Hematopoietic multipotent progenitor cell treated with erythropoietin and hydrocortisone succinate and interleukin-3 and kit ligand, for 8 days (in vitro differentiated cells): ENCODE measurements at places on chromosomes 12 and 14.

- DNase-seq: no peak
Observed at GRCh38 chr14:79972230-79972629, 239.1 kb downstream of the DIO2 start.

- DNase-seq: no peak
Observed at GRCh38 chr14:59317798-59318505, 129.5 kb downstream of the DAAM1 start.

DNA sequence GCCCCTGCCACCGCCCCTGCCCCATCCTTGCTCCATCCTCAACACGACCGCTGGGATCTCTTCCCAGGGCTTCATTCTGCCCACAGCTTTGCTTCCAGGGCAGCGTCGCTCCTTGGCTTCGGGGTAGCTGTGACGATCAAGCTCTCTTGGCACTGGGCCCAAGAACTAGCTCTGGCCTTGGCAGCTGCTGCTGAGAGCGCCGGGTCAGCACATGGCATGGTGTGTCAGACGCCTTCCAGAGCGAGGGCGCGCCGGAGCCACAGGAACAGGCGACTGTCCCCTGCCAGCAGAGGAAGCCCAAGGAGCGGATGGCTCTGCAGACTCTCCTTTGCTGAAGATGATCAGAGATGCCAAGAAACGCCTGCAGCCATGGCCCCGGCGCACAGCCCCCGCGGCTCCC lies 15.9 kb downstream of the RAB35 start:
- DNase-seq: no peak

DNA sequence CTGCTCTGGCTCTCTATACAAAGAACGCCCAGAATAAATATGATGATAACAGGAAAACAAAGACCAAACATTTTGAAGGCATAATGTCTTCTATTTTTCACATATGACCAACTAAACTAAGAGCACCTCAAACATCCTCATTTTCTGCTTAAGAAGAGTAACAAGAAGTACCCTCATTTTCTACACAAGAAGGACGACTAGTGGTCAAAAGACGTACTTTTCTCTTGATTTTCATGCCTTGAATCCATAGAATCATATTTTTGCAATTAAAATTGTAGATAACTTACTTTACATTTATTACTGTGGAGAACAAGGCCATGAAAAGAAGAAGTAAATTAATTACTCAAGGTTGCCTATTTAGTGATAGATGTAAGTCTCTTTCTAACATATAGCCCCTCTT lies 358.6 kb downstream of the DUSP6 start:
- peak; percentile 38 for DNase-seq

DNA sequence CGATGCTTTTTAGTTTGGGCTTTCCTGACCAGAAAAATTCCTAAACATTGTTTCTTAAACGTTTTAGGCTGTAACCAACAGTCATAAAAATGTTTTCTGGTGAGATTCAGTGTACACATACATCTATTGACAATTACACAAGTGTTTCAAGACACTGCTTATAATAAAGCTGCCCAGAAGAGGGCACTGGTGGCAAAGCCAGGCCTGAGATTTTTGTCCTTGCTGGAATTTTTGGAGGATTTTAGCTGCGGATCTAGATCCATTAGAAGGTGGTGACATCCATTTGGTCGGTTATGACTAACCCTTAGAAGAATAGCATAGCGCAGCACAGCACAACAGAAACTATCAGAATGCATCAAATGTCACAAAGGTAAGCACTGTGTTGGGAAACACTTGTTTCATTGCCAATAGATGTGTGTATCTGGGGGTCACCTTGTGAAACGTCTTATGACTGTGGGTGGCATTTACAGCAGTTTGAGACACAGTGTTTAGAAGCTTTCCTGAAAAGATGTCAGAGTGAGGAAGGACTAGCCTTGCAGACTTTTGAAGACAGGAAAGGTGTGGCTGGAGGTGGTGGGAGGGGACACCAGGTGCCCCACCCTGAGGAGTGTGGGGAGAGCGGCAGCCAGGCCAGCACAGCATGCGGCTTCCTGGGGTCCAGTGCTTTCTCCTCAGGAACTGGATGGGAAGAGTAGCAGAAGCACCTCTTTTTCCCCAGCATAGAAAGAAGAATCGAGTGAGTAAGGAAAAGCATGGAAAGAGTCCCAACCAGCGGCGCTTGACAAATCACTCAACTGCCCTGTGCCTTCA lies 54.7 kb upstream of the FKBP4 start:
- peak; percentile 35 for DNase-seq

DNA sequence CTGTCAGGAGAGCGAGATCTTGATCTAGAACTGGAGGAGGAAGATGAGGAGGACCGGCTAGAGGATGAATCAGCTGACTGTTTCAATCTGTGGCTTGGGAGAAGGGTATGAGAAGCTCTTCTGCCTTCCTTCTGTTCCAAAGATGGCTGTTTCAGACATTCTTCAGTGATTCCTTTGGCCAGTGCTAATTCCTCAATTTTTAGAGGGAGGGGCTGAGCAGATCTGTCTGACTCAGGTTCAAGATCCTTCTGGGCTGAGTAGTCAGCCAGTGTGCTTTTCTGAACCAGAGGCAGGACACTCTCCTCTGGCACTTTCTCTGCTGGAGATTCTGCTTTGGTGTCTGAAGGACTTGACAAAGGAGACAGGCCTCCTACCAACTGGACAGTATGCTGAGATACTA lies 15.2 kb downstream of the ACIN1 start:
- DNase-seq: no peak

DNA sequence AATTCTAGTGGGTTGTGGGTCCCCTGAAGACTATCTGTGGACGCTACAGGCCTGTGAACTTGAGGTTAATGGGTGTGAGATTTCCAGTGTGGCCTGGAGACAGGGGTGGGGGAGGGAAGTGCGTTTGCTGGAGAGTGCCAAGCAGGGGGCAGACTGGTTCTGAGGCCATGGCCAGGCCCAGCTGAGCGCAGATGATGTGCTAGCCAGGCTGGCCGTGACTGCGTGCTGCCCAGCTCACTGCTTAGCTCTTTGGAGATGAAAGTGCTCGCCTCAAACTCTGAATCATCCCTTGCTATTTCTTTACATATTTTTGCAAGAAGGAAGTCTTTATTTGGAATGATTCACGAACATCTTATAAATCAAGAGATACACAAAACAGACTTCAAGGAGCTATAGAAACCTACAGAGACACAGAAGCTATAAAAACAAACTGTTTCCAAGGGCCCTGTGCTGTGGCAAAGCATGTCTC lies 75.2 kb upstream of the PLEKHG3 start:
- DNase-seq: no peak

GRCh38 chr14:67977434-67978034 lies 158.0 kb downstream of the RAD51B start:
- no peak for DNase-seq

- no peak for DNase-seq
Observed at GRCh38 chr14:81153187-81153586, 67.6 kb downstream of the GTF2A1 start.

GRCh38 chr14:72790887-72791566 lies 102.9 kb downstream of the DPF3 start:
- no peak for DNase-seq

- no peak for DNase-seq
Observed at GRCh38 chr14:101241807-101242278, 319.5 kb upstream of the DIO3 start.

- DNase-seq: no peak
Observed at GRCh38 chr12:45988264-45988663, 2.1 kb downstream of the SCAF11 start.
